Fibroblast of lung (primary cell): ENCODE measurements at places on chromosomes 13 and 19. TPM values are rescaled to one million over a fixed set of nuclear protein-coding genes. Genes with fewer than 3 reads are reported as not detected.

UCHL3 gene
- total RNA-seq = 23.4 and 30.9 TPM in 2 replicates

COX7A1 gene
- 30.0 and 77.9 TPM in 2 replicates for total RNA-seq

RAX2 gene
- total RNA-seq = not detected in 2 replicates

EFNA2 gene
- total RNA-seq = 0.17 TPM in 1 of 2 replicates, not detected in the other

ZNF726 gene
- 0.51 and 3.5 TPM in 2 replicates for total RNA-seq

ZNF345 gene
- total RNA-seq = 2.8 and 3.9 TPM in 2 replicates

KIRREL2 gene
- under 0.01 TPM in 1 of 2 replicates, not detected in the other for total RNA-seq

FRY gene
- 4.1 and 18.3 TPM in 2 replicates for total RNA-seq

KIR2DL1 gene
- total RNA-seq = not detected in 2 replicates

SEMA6B gene
- total RNA-seq = under 0.01 TPM in 2 replicates

GIPC3 gene
- total RNA-seq = under 0.01 TPM in 2 replicates

SLC25A41 gene
- total RNA-seq = under 0.01 and 0.26 TPM in 2 replicates

LACC1 gene
- total RNA-seq = 8.9 and 11.3 TPM in 2 replicates

CBARP gene
- total RNA-seq = 1.5 TPM in 2 replicates

RNF113B gene
- not detected in 2 replicates for total RNA-seq

JAK3 gene
- total RNA-seq = 1.2 and 1.3 TPM in 2 replicates

ZNF560 gene
- total RNA-seq = 3.3 and 7.3 TPM in 2 replicates

NUFIP1 gene
- total RNA-seq = 3.3 and 3.5 TPM in 2 replicates

TMEM86B gene
- total RNA-seq = 1.3 TPM in 2 replicates

ZNF728 gene
- 0.51 and 1.8 TPM in 2 replicates for total RNA-seq

UBL3 gene
- total RNA-seq = 10.0 and 10.7 TPM in 2 replicates

GNA15 gene
- total RNA-seq = not detected in 2 replicates

KRTDAP gene
- not detected in 2 replicates for total RNA-seq

LRCH1 gene
- 8.7 and 12.4 TPM in 2 replicates for total RNA-seq

ZNF69 gene
- 2.8 and 7.1 TPM in 2 replicates for total RNA-seq

RBM42 gene
- total RNA-seq = 29.9 and 32.1 TPM in 2 replicates

PABPC3 gene
- 0.17 and 0.26 TPM in 2 replicates for total RNA-seq

SERTM1 gene
- total RNA-seq = not detected in 2 replicates

ZNF837 gene
- 1.5 and 1.8 TPM in 2 replicates for total RNA-seq

METTL21C gene
- 0.17 TPM in 1 of 2 replicates, not detected in the other for total RNA-seq

ZNF607 gene
- total RNA-seq = 5.9 and 6.9 TPM in 2 replicates

ZNF557 gene
- 18.3 and 18.5 TPM in 2 replicates for total RNA-seq

DHPS gene
- total RNA-seq = 56.5 and 60.4 TPM in 2 replicates

APC2 gene
- total RNA-seq = 0.26 and 0.50 TPM in 2 replicates

OLFM2 gene
- 0.66 and 1.0 TPM in 2 replicates for total RNA-seq

DIAPH3 gene
- 1.8 and 5.9 TPM in 2 replicates for total RNA-seq

ARL11 gene
- total RNA-seq = under 0.01 TPM in 1 of 2 replicates, not detected in the other

F10 gene
- 20.3 and 41.5 TPM in 2 replicates for total RNA-seq

MAP4K1 gene
- total RNA-seq = under 0.01 and 0.17 TPM in 2 replicates

CPB2 gene
- total RNA-seq = not detected in 2 replicates

CYP2A6 gene
- not detected in 2 replicates for total RNA-seq

ODAD3 gene
- total RNA-seq = 0.26 and 0.66 TPM in 2 replicates

APLP1 gene
- 0.99 and 2.6 TPM in 2 replicates for total RNA-seq

CCL25 gene
- not detected in 2 replicates for total RNA-seq

MBD3L2 gene
- not detected in 2 replicates for total RNA-seq

GPR12 gene
- total RNA-seq = not detected in 2 replicates

MISP3 gene
- 0.77 and 0.83 TPM in 2 replicates for total RNA-seq

PSENEN gene
- total RNA-seq = 15.7 and 16.0 TPM in 2 replicates

ZNF154 gene
- total RNA-seq = 3.3 and 6.3 TPM in 2 replicates

GJB6 gene
- not detected in 2 replicates for total RNA-seq

SIGLEC9 gene
- total RNA-seq = not detected in 2 replicates

SIGLEC5 gene
- total RNA-seq = not detected in 2 replicates

NCR1 gene
- total RNA-seq = not detected in 2 replicates

EMC10 gene
- total RNA-seq = 24.1 and 40.8 TPM in 2 replicates

SYNGR4 gene
- total RNA-seq = not detected in 2 replicates

ERVV-1 gene
- total RNA-seq = not detected in 2 replicates

ZNF506 gene
- total RNA-seq = 11.0 and 16.5 TPM in 2 replicates

THSD8 gene
- 0.51 TPM in 1 of 2 replicates, not detected in the other for total RNA-seq
